ENCODE measurements at places on chromosomes 11 and 22.

GRCh38 chr11:31141789-31142188, 227.8 kb downstream of the DCDC1 start:
- no peak for DNase-seq

DNA sequence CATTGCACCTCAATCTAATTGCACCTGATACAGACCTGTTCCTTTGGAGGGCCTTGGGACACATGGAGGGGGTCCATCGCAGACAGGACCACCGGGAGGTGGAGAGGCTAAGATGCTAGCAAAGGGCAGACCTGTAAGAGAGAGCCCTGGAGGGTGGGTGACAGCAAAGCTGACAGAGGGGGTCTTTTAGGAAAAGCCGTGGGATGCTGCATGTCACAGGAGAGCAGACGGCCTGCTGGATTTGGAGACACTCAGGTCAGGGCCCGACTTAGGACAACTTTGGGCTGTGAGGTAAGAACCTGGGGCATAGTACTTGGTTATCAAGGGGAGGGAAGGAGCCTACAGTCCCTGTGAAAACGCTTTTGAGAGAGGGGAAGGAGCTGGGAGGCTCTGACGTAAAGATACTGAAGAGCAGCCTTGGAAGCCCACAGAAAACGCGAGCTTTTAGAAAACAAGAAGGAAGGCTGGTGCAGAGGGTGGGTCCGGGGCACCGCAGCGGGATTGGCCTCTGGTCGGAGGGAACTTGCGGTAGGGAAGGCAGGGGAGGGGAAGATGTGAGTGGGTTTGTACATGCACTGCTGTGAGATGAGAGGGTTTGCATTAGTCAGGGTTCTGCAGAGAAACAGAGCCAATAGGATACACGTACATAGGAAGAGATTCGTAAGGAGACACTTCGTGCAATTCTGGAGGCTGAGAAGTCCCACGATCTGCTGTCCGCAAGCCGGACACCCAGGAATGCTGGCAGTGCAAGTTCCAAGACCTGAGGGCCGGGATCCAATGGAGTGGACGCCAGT, 868.5 kb downstream of the TBC1D22A start:
- no peak for DNase-seq

DNA sequence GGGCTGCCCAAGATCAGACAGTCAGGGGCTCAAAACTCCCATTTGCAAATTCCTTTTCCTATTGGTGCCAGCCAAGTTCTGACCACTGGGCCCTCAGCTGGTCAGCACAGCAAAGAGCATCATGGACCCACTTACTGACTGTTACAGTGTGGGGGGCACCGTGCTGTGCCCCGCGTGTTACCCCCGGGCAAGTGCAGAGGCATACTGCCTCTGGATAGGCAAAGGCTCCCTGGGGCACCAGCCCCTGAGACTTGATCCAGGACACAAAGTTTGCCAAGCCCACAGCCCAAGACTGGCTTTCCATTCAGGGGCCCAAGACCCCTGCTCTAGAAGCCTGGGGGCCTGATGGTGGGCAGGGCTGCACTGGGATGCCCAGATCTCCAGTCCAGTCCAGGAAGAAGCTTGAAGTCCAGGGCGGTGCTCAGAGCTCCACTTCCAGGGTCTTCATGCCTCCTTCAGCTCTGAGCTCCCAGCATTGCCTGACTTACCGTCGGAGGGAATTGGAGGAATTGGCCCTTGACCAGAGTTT, 6.6 kb downstream of the LRRC32 start:
- no peak for DNase-seq

- DNase-seq, result no peak
These were observed 3.1 kb upstream of the PYGM start for GRCh38 chr11:64762674-64763525.

- no peak for DNase-seq
These were observed 36.5 kb upstream of the TOP3B start for GRCh38 chr22:22018825-22019658.

DNA sequence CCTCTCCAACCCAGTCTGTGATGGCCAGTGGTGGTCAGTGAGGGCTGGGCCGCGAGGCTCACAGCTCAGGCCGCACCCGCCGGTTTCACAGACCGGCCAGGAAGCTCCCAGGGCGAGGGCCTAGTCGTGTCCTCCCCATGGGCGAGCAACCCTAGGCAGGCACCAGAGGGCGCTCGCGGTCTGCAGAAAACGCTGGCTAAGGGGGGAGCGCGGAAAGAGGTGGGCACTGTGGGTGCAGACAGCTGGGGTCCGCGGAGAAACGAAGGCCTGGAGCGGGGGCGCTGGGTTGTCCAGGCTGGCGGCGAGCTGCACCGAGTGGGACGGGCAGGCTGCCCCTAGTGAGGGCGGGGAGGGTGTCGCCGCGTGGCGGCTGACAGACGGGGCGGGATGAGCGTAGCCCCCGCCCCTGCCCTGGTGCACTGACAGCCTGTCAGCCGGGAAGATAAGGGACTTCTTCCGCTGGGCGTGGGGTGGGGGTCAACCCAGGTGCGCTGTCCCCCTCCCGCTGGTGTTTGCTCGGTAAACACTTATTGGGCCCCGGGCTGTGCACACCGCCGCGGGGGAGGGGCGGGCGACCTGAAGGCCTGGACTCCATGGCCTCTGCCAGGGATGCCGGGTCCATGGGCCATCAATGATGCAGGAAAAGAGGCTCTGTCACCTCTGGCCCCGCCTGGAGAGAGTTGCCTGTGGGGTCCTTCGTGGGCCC, 7.5 kb downstream of the GP1BB start:
- DNase-seq, result peak; percentile 88

- DNase-seq, result no peak
These were observed 32.9 kb downstream of the RPL27A start for GRCh38 chr11:8715501-8715900.

GRCh38 chr22:46835288-46835687, 72.8 kb downstream of the TBC1D22A start:
- no peak for DNase-seq

GRCh38 chr11:102197670-102198139, 87.5 kb downstream of the YAP1 start:
- DNase-seq, result no peak

- DNase-seq, result no peak
These were observed 550.9 kb upstream of the CCDC90B start for GRCh38 chr11:83836883-83837654.

DNA sequence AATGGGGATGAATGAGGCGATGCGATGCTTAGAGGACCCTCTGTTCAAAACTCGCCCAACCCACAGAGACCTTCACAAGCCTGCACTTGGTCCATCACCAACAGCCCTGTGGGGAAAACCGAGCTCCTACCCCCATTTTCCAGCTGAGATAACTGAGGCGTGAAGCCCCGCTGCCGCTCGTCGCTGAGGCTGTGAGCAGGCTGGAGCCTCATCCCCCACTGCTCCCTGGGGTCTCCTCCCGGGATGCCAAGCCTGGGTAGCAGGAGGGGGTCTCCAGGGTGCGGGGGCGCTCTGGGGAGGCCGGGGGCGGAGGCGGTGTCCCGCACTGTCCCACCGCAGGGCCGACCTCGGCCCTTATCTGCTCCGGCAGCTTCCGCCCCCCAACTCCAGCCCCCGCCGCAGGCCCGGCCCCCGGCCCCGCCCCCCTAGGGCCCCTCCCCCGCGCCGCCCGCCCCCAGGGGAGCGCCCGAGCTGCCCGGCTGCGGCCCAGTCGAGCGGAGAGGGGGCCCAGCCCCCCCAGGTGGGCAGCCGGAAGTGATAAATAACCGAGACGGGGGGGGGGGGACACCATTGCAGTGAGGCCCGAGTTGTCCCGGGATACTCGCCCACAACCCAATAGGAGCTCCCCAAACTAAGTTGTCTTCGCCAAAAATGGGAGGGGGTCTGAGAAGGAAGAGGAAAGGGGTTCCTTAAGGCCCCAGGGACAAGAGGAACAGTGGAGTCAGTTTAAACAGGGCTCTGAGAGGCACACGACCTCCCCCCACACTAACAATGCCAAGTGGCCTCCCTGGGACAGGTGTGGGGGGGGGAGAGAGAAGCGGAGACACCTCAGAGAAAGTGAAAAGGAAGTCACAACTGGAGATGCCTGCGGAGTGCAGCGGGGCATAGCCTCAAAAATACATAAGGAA, 8.3 kb upstream of the SLC39A13 start:
- no peak for DNase-seq

DNA sequence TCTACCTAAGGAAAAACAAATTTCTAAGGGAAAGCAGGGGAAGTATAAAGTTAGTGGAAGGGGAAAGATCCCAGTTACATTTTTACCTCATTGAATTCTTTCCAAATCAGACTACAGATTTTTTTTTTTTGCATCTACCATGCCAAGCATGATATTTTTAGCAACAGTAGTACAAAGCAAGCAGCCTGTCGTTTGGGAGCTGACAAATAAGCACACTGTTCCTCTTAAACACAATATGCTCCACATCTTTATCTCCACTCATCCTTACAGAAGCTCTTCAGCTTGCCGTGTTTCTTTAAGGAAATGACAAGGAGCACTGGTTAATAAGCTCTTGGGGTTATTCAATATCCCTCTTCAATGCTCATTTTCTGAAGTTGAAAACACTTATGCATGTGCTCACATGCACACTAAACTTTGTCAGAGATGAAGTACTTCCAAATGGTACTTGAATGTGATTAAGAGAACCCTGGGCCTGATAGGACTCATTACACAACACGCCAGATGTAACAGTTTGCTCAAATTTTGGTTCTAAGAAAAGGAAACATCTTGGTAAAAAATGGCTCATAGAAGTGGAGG, 53.8 kb downstream of the PAX6 start:
- no peak for DNase-seq

GRCh38 chr11:45450189-45450588, 164.0 kb upstream of the SYT13 start:
- no peak for DNase-seq

DNA sequence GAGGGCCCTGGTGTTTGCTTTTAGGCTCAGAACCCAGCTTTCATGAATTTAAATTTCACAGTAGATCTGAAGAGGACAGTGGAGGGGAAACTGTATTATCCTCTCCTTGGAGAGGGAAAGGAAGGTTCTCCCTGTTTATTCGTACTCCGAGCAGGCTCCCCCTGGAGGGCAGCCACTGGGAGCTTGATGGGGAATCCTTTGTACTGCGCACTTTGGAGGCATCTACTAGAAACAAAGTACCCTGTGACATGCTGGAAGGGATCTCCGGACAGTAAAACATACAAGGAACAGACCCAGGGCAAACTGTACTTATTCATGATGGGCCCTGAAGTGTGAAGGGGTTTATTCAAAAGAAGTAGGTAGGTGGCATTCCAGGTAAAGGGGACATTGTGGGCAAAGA, 27.2 kb downstream of the NAV2 start:
- DNase-seq, result no peak

DNA sequence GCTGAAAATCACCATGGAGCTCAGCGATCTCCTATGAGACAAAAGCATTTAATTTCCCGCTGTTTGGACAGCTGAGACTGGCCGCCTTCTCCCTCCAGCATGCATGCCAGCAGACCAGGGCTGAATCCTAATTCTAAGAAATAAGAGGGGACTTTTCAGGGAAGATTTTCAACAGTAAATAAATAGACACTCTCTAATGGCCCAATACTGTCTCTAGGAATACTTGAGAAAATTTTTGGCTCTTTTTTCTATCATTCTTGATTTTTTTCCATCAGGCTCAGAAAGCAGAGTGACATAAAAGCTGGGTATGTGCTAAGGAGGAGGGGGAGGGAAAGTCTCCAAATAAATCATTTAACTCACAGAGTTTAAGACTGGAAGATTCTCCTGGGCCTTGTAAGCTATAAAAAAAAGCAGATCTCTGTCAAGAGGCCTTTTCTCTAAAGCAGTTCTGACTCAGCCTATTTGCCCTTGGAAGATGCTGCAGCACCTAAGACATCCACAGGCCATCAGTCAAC, 17.6 kb upstream of the SPON1 start:
- DNase-seq, result no peak

- no peak for DNase-seq
These were observed 38.4 kb downstream of the MOB2 start for GRCh38 chr11:1447845-1448825.

- DNase-seq, result no peak
These were observed 29.4 kb upstream of the LYVE1 start for GRCh38 chr11:10597877-10598351.

GRCh38 chr11:11004069-11004468, 146.2 kb upstream of the ZBED5 start:
- DNase-seq, result no peak

GRCh38 chr11:36093548-36093947, 149.7 kb downstream of the LDLRAD3 start:
- no peak for DNase-seq

- DNase-seq, result no peak
These were observed 5.6 kb upstream of the KCTD17 start for GRCh38 chr22:37045958-37046357.

GRCh38 chr11:59144096-59144495, 1.4 kb downstream of the FAM111A start:
- no peak for DNase-seq

DNA sequence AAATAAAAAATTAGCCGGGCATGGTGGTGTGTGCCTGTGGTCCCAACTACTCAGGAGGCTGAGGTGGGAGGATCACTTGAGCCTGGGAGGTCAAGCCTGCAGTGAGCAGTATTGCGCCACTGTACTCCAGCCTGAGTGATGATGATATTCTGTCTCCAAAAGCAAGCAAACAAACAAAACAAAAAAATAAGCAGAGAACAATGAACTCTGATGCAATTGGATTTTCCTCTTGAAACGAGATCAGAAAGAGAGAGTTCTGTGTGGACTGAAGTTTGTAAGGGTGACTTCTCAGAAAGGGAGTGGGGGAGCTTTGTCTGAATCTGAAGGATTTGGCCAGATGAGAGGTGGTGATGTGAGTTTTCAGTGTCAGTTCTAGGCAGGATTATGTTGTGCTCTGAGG, 6.0 kb upstream of the TMEM123 start:
- no peak for DNase-seq

GRCh38 chr11:93734427-93735222, 6.7 kb downstream of the TAF1D start:
- no peak for DNase-seq

GRCh38 chr11:61010466-61011228, 39.2 kb downstream of the CD6 start:
- DNase-seq, result no peak

DNA sequence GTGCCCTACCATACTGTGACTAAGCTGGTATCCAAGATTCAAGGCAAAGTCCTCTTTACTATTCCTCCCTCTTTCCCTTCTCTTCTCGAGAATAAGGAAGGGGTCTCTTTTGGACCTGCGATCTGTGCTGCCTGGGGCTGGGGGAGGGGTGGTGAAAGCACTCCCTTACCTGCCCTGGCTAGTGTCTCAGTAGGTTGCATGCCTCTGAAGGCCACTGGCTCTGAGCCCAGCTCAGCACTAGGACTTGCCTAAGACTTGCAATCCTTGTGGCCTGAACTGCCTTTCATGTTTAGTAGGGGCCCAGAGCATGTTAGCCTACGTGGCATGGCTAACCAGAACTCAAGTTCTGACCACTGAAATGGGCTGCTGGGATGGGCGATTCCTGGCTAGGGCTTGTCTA, 13.0 kb upstream of the REXO2 start:
- no peak for DNase-seq
